Upper lobe of left lung (tissue), 6 donors: ENCODE measurements at places on chromosomes 7 and 10. TPM values are rescaled to one million over a fixed set of nuclear protein-coding genes. Genes with fewer than 3 reads are reported as not detected.

- no peak for DNase-seq
Observed at GRCh38 chr10:21479570-21480315, 45.7 kb downstream of the SKIDA1 start.

DNA sequence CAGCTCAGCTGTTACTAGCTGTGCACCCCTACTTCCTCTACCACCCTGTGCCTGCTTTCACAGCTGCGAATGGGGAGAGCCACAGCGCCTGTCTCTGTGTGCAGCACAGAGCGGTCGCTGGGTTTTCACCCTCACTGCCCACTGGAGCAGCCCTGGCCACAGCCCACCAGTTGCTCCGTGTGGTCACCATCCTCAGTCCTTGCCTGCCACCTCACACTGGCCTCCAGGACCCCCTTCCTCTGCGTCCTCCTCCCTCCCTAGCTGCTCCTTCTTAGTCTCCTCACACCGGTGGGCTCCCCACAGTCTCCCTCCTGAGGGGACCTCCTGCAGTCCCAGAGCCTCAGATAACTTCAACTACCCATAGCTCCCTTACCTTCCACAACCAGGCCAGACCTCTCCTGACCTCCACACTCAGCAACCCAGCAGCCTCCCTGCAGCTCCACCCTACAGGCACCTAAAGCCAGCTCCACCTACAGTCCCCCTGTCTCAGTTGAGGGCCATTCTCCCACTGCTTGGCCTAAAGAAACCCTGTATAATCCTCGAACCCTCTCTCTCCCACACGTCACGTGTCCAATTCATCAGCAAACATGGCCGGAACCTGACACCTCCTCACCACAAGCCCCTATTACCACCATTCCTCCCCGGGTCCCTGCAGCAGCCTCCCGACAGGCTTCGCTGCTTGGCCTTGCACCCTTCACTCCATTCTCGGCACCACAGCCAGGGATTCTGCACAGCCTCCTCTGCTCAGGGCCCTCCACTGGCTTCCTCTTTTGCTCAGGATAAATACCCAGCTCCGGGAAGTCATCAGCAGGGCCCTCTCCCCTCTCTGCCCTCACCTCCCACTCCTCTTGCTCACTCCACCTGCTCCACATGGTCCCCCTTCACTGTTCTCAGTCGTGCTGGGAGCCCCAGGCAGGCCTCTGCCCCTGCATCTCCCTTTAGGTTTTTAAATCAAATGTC, 28.1 kb downstream of the PLAC9 start:
- DNase-seq, result peak; percentile 43

- DNase-seq, result peak; percentile 43
Observed at GRCh38 chr7:1108264-1108920, 20.5 kb downstream of the GPER1 start.

GRCh38 chr10:20988357-20988983, 91.4 kb upstream of the NEBL start:
- DNase-seq, result no peak

DNA sequence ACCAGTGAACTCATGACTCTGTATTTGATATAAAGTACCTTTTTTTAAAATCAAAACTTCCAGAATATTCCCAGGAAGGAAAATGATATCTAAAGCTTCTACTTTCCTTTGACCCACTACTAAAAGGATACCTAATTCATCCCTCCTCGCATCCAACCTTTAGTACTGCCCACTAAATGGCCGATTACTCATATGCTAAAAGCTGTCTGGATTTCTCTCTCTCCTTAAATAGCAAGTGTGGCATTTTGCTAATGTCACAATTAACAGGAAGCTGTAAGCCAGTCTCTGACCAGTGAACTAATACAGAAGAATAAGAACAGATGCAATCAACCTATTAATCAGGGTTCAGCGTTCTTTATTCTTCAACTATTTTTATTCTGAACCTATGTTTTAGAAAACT, 59.0 kb downstream of the DNAJB9 start:
- DNase-seq, result no peak

DNA sequence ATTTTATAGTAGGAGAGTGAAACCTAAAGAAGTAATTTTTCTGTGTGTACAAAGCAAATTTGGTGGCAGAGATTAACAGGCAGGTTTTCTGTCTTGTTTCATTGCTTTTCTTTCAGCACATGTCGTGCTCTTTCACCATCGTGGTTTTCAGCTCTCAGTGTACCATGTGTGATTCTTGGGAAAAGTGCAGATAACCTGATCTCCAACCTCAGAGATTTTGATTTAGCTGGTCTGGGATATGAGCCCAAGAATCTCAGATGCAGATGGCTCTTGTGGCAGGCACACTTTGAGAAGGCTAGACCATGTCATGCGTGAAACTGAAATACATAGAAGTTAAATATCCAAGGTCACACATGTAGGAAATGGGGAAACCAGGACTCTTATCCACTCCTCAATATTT, 317.4 kb downstream of the EXOC4 start:
- DNase-seq, result no peak

GRCh38 chr10:13820964-13821337, 234.2 kb downstream of the PRPF18 start:
- no peak for DNase-seq

The CACNA2D1 gene
- total RNA-seq, result 85.9 TPM

The EPDR1 gene
- total RNA-seq, result 69.1 TPM

The URGCP gene
- 28.9 TPM for total RNA-seq

The SLC16A12 gene
- total RNA-seq, result 1.3 TPM
